ENCODE measurements at places on chromosomes 16 and 17.

- no peak for DNase-seq
Measured at GRCh38 chr17:74569020-74570003, 2.0 kb upstream of the CD300H start.

GRCh38 chr17:9676820-9677310 lies 31.5 kb downstream of the USP43 start:
- no peak for DNase-seq

GRCh38 chr16:26712876-26713275 lies 353.9 kb upstream of the C16orf82 start:
- no peak for DNase-seq

- DNase-seq, result no peak
Measured at GRCh38 chr17:64750891-64751677, 89.0 kb upstream of the SMURF2 start.

GRCh38 chr16:26642047-26642664 lies 424.6 kb upstream of the C16orf82 start:
- DNase-seq, result no peak
